ENCODE measurements at places on chromosomes 13 and 19.
A peak's percentile ranks its signal among the peaks of the same experiment; 100 is the strongest.

DNA sequence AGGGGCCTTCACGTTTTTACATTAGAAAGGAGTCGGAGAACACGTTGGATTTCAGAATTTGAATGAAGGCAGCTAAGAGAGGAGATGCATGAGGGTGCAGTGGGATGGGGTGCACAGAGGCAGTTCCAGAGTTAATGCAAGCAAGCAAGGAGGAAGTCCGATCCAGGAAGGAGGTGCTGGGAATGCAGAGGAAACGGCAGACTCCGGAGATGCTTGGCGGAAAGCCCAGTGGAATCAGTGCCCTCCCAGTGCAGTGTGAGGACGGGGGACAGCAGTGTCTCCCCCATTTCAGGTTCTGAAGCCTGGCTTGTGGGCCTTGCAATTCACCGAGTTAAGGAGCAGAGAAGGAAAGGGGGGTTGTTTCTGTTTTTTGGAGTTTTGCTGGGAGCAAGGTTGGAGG, 100.4 kb downstream of the COL4A2 start:
- no peak for DNase-seq

DNA sequence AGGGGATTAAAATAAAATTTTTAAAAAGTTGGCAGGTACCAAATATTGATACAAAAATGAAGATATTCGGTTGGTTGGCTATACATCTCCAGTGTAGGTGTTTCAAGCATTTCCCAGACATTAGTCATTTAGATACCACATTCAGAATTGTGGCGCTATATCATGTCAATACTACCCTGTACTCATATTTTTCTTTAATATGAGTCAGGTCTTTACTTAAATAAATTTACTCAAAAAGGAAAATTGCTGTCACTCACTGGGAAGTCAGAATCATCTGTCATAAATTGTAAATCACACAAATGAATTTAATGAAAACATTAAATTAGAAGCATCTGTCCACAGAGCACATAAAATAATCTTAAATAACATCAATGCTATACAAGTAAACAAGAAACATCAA, 134.2 kb downstream of the TSHZ3 start:
- no peak for DNase-seq

GRCh38 chr13:38167164-38167822, 182.4 kb upstream of the UFM1 start:
- no peak for DNase-seq

DNA sequence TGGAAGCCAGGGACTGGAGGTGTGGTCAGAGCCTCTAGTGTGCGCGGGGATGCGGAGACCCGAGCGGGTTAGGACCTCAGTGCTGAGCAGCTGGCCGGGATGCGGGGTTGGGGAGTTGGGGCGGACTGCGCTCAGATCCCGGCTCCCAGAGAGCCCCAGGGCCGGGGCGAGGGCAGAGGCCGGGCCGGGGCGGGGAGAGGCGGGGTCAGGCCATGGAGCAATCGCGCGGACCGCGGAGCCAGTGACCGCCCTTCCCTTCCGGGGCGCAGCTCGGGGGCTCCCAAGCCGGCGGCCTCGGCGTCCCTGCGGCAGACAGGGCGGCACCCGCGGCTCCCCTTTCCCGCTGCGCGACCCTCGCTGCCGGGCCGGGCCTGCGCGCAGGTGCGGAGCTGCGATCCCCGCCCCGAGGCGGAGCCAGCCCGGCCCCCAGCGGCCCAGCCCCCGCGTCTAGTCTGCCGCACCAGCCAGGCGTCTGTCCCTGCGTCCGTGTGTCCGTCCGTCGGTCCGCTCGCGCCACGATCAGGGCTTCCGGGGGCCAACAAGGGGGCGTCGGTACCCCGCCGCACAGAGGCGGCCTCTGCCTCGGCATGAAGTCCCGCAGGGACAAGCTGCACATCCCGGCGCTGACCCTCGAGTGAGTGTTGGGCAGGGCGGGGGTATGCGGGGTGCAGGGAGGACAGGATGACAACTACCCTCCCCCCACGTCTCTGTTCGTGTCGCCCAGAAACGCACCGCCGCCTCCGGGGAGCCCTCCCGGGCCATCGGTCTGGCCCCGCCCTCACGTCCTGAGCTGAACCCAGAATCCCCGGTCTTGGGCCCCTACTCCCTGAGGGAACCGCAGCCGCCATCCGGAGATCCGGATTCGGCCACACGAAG, 12.4 kb downstream of the MAST3 start:
- no peak for DNase-seq

DNA sequence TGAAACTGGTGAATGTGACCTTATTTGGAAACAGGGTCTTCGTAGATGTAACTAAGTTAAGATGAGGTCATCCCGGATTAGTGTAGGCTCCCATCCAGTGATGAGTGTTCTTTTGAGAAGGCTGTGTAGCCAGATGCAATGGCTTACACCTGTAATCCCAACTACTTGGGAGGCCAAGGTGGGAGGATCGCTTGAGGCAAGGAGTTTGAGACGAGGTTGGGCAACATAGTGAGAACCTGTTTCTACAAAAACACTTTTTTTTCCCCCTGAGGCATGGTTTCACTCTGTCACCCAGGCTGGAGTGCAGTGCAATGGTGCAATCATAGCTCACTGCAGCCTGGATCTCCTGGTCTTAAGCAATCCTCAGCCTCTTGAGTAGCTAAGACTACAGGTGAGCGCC, 36.4 kb downstream of the FBN3 start:
- no peak for DNase-seq

DNA sequence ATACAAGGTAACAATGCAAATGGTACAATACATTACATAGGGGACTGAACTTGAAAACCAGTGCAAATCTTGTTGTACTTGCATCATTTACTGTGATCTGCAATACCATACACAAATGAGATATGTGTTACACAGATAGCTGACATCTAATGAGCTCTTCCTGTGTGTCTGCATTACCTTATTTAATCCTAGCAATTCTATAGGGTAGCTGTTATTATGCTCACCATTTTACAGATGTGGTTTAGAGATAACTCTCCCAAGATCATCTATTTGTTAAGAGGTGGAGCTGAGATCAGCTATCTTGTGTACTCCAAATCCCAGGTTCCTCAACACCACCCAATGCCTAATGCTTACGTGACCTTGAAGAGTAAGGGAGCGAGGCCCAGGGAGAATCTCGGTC, 21.4 kb upstream of the SERP2 start:
- DNase-seq, result no peak

GRCh38 chr13:29754473-29754806, 96.0 kb downstream of the UBL3 start:
- no peak for DNase-seq

GRCh38 chr13:66634384-66634783, 595.8 kb downstream of the PCDH9 start:
- DNase-seq, result no peak

DNA sequence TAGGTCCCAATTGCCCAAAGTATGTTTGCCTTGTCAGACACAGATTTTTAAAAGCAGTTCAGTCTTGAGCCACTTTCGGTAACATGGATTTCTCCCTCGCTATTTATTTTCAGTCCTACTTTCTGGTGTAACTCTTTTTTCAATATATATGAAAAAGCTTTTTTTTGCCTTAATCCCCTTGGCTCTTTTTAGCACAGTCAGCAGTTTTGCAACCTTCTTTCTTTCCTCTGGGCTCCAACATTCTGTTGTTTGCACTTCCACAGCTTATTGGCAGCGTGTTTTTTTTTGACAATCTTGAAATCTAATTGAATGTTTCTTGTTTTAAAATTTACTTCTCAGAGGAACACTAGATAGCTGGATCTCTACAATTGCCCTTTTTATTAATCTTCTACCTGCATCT, 429.3 kb upstream of the NBEA start:
- no peak for DNase-seq

DNA sequence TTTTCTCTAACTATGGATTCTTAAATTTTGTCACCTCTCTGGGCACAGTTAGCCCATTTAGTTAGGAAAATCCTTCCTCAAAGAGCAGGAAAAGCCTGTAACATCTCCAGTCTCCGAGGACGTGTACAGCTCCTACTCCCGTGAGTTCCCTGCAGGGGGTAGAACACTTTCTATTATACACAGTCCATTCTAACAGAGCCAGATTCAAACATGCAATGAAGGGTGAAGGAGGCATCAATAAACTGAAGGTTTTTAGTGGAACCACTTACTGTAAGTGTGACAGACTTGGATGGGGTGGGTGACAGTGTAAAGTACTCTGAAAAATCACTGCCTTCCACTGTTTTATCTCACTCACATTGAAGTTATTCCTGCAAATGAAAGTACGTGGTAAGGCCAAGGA, 204.7 kb upstream of the DACH1 start:
- DNase-seq, result no peak

DNA sequence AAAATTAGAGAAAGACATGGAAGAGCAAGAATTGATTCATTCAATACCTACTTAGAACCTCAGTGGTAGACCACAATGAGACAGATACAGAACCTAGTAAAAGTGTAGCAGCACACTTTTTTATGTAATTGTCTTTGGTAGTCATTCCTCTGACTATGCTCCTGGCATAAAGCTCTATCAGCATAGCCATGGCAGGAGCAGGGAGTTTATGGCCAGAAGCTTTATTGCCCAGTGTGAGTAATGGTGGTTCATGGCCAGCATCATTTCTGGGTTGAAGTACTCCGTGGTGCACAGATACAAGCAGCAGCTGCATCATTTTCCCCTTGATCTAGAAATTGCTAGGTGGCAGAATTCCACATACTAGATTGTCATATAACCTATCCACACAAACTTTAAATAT, 352.6 kb downstream of the TBC1D4 start:
- no peak for DNase-seq

- DNase-seq, result no peak
These were observed 3.7 kb upstream of the SOX21 start for GRCh38 chr13:94716016-94716415.

DNA sequence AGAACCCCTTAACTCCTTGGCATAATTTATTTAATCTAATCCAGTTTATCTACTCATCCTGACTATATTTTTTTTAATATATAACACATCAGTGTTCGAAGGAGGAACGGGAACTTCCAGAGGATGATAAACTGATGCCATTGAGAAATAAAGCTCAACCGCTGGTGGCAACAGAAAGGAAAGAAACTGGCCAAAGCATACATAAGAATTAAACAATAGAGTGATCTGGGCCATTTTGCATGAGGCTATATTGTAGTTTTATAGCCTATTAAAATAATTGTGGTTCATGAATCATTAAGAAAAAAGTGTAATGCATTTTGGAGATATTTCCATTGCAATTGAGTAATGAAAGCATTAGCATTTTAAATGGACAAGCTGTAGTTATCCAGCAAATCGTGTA, 94.2 kb downstream of the FRY start:
- peak; percentile 86 for DNase-seq

- DNase-seq, result no peak
These were observed 1192.5 kb upstream of the PRR20A start for GRCh38 chr13:55948175-55948574.

DNA sequence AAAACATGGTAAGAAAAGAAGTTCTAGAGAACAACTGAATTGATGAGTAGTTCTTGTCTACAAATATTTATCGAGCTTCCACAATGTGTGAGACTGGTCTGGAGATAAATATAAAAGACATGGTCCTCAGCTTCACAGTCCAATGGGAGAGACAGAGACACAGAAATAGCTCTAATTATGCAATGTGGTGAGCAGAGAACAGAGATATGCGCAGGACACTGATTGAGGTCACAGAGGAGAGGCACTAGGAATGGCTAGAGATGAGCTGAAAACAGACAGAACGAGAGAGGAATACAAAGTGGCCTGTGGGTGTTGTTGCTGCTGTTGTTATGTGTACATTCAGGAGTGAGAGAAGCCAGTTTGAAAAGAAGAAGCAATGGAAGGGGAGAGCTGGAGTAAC, 53.2 kb downstream of the GPALPP1 start:
- no peak for DNase-seq

DNA sequence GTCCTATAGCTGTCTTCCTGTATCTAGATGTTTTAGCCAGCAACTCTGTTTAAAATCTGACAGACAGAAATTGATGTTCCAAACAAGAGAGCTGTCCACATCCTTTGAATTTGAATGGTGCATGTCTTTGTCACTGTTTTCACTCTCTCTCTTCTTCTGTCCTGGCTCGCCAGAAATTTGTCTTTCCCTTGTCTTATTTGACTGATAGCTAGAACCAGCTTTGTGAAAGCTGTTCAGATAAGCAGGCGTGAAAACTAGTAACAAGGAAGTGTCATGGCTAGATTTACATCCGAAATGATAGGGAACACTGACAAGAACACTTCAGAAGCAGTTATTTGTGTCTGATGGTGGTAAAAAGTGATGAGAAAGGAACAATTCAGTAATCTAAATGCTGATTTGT, 354.9 kb upstream of the SLITRK1 start:
- DNase-seq, result no peak

DNA sequence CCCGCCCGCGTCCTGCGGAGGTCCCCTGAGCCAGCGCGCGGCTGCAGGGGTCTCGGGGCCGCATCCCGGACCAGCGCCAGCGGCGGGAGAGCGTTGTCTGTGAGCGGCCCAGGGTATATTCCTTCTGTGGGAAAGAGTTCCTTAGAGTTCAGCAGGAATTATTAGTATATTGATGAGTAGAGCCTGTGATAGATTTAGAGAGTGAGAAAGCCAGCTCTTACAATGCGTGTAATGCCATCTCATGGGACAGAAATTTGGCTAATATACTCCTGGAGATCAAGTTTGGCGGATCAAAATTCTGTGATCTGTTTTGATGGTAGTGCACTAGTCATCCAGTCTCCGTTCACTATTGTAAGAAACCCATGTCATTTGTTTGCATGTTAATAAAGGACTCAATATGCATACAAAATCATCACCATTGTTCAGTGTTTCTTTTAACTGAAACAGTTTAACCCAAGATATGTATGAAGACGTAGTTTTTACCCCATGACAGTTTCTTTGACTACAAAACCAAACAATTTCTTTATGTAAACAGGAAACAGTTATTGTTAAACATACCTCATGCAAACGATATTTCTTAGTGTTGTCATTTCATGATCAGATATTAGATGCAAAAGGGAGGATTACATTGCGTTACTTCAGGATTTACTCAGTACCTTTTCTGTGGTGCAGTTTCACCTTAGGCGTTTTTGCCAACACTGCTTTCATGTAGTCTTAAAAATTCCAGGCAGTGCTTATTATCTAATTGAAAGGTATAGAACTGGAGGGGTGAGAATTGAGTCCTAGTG, 9.9 kb downstream of the TNFRSF19 start:
- DNase-seq, result no peak

- no peak for DNase-seq
These were observed 9.6 kb upstream of the TIMM44 start for GRCh38 chr19:7953060-7953459.
